Foreskin melanocyte (primary cell): ENCODE measurements at places on chromosomes 13 and 19.

DNA sequence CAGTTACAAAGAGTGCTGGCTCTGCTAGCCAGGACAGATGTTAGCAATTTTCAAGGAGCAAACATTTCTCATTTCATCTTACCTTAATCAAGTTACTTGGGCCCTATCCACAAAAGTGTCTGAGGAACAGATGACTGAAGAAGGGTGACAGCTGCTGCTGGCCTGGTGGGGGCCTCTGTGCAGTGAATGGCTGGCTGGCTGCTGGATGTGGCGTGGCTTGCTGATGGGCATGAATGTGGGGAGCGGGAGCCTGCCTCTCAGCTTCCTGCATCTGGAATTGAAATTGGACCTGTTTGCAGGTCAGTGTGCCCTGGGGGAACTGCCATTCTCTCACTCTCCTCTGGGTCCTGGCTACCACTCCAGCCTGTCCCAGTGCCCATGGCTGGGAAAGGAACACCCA, 94.7 kb downstream of the RGCC start:
- DNase-seq: no peak

DNA sequence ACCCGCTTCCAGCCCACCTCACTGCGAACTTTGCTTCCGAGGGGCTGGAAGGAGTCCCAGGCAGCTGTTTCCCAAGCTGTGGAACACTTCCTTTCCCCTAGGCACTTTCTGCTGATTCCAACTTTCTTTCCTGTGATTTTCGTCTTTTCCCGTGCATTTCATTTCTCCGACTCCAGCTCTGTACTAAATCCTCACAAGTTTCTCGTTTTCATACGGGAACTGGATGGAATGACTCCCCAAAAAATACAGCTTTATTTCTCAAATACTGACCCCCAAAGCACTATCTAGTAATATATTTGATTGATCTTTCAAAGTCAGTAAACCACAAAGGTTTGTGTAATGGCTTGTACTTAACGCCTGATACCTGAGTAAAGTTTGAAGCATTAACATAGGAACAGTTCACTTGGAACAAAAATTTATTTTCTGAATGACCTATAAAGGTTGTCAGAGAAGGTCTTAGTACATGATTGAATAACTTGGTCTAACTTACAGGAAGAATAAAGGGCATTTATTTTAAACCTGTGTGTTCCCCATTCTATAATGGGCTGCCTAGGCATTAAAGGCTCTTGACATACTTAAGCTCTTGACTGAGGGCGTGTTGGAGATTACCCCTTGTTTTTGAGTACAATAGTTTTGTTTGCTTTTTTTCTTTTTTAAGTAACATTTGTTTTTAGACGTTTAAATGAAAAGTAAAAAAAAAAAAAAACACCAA, 1.3 kb upstream of the PCDH9 start:
- peak; percentile 59 for DNase-seq

- no peak for DNase-seq
These were observed 1210.1 kb downstream of the DIAPH3 start for GRCh38 chr13:58953638-58954037.

DNA sequence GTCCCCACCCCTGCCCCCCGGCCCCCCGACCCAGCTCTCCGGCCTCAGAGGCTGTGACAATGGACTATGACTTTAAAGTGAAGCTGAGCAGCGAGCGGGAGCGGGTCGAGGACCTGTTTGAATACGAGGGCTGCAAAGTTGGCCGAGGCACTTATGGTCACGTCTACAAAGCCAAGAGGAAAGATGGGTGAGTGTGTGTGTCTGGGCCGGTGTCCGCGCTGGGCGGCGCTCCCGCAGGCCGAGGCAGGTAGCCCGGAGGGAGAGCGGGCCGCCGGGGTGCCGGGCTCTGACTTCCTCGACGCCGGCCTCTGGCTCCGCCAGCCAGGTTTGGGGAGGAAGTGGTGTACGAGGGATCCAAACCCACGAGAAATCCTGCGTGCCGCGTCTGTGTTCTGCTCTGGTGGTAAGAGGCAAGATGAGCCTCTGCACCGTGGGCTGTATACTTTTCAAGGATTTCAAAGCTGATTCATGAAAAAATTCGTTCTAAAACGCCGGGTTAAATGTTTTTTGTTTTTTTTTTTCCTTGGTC, 718 bp downstream of the CDK8 start:
- DNase-seq: peak; percentile 18

GRCh38 chr19:5628919-5629481, 6.1 kb downstream of the SAFB start:
- no peak for DNase-seq

GRCh38 chr19:18313398-18313797, 9.5 kb downstream of the LSM4 start:
- DNase-seq: no peak

- DNase-seq: no peak
These were observed 654.6 kb upstream of the SLITRK1 start for GRCh38 chr13:84536906-84537305.

DNA sequence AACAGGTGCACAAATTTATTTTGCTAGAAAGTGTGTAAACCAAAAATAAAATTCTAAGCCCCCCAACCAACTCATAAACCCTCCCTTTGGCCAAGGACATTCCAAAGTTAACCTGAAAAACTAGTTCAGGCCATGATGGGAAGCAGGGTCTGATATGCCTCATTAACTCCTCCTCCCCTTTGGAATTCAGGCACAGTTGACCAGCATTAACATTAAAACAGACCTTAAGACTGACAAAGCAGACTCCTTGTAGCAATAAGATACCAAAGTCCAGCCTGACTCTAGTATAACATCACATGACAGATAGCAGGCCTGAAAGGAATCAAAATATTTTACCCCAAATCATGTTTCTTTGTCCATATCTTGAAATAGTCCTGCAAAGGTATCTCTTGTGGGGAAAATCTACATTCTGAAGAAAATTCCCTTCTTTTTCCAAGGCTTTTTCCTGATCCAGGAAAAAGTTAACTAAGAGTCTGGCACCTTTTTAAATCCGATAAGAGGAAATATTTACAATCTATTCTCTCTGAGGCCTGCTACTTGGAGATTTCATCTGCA, 19.7 kb downstream of the NEK5 start:
- DNase-seq: no peak

DNA sequence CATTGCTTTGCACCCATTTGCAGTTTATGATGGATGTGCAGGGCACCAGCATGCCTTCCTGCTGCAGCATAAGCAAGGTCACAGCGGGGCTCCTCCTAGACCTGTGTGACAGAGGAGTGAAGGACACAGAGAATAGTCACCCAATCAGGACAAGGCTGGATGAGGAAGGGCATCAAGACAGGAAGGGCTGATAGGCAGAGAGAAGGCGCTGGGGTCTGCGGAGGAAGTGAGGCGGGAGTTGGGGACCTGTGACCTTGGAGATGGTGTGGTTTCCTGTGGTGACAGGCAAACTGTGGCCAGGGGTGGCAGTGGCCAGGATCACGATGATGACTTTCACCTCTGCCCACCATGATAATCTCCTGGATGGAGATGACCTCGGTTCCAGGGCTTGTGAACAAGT, 16.4 kb upstream of the KCTD15 start:
- no peak for DNase-seq

- no peak for DNase-seq
These were observed 748 bp downstream of the RAB4B start for GRCh38 chr19:40778706-40779284.

GRCh38 chr19:30173593-30174356, 198.4 kb upstream of the ZNF536 start:
- DNase-seq: no peak
